Fibroblast of skin of scalp (primary cell): ENCODE measurements at places on chromosomes 6 and 20.

DNA sequence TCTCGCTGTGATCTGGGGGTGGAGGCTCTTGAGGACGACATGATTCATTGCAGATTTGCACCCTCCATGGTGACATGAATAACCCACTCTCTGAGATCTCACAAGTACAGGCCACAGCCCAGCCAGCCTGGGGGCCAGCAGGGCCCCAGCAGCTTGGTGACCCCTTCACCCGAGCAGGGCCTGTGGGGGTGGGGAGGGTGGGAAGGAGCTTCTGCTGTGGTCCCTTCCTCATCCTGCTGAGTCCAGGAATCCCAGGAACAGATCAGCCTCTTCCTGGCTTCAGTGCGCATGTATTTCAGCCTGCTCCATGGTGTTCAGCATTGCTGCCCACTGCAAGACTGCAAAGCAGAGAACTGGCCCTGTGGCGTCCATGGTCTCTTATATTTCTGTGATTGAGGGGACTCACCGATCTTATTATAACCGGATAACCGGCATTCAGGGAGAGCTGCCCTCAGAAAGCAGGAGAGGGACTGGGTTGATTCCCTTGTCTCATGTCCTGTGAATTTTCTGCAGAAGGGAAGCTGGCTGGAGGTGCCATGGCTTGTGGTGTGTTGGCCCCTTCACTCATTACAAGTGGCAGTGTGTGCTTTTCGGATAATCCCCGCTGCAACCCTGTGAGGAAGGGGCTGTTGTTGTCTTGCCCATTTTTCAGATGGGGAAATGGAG is 118.8 kb upstream of the FRMD1 start:
- no peak for DNase-seq

DNA sequence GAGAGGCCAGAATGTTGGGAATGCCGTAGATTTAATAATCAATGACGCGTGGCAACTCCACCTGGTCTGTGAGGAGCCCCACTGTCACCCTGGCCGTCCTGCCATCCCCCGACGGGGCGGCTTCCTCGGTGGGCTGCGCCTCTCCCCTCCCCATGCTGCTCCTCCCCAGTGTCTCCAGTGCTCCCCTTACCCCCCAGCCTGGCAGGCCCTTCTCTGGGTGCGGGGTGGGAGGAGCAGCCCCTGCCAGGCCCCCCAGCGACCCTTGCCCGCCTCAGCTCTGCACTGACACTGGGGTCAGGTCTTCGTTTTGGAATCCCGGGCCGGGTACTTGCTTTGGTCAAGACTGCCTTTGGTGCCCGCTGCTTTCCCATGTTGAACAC is 82.3 kb upstream of the FRMD1 start:
- no peak for DNase-seq

GRCh38 chr6:118386975-118387374 is 161.1 kb upstream of the PLN start:
- DNase-seq: no peak

DNA sequence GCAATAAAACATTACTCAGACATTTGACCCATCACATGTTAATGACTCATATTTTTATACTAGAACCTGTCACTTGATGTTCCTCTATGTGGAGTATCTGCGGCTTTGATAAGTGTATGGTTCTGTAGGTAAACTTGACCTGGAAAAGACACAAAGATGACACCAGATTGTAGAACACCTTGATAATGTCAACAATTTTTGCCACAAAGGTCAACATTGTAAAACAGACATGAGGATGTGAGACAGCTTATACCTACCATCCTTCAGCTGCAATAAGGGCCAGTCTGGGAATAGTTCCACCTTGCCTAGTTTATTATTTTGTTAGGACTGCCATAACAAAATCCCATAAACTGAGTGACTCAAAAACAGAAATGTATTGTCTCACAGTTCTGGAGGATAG is 202.4 kb downstream of the LMBRD1 start:
- no peak for DNase-seq

DNA sequence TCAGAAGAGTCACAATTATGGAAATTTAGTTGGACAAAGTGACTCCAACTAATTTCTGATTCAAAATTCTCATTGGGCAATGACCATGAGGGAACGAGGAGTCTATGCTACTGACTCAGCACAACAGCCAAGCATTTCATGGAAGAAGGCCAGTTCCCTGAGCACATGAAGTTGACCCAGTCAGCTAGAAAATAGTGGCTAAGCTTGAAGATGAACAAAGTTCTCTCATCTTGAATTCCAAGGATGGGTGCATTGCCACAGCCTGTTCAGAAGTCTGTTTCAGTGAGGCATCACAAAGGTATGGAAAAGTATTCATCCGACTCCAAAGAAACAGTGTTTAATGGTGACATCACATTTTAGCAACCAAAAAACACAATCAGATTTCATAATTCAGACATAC is 676.9 kb downstream of the HACE1 start:
- DNase-seq: peak; percentile 39

- peak; percentile 57 for DNase-seq
Observed at GRCh38 chr6:34390531-34391472, 1.7 kb downstream of the NUDT3 start.

- no peak for DNase-seq
Observed at GRCh38 chr6:128131566-128131965, 230.7 kb upstream of the THEMIS start.

DNA sequence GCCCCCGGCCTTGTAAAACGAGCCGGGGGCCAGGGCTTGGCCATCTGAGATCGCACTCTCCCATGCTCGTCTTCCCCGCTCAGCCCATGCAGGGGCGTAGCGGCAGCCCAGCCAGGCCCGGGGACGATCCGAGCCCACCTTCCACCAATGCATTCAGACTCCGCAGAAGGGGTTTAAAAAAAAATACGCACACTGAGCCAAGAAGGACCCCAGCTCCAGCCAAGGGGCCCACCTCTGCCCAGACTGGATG is 320 bp downstream of the GSTA4 start:
- no peak for DNase-seq

GRCh38 chr20:36051318-36052116 is 83.1 kb downstream of the CNBD2 start:
- no peak for DNase-seq

DNA sequence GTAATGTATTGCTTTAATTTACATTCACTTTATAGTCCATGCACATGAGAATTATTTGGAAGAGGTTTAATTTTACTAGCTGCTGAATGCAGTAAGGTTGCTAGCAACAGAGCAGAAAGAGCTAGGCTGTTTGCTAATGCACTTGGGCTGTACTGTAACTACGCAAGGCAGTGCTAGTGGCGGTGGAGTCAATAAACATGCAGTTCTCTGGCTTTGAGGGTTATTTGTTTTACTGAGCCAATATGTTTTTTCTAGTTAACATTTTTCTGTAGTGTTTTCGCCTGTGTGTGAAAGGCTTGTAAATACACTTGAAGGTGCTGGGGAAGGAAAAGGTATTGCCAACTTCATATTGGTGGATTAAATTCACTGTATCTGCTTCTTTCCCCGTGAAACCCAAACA is 112.8 kb downstream of the BTBD3 start:
- no peak for DNase-seq

DNA sequence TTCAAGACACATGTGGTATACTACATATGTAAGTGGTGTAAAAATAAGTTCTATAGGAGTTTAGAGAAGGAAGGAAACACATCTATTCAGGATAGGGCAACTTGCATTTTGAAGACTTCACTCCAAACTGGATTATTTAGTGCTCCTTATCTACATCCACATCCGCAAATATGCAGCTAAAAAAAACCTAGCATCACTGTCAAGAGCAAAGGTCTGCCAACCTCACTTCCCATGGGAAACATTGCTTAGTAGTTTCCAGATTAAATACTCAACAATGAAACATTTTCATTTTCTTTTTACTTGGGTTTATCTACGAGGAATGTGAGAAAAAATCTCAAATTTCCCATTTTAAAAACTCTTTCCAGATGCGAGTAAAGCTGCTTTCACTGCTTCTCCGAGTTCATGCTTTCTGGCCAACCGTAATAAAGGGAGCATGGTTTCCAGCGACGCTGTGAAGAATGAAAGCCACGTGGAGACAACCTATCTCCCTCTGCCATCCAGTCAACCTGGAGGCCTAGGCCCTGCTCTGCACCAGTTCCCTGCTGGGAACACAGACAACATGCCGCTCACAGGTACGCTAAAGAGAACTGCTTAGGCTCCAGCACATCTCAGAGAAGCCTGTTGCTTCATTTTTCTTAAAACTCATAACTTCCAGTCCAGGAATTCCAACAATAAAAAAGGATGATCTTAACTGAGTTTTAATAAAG is 48.2 kb downstream of the RFX6 start:
- DNase-seq: peak; percentile 15

- DNase-seq: peak; percentile 43
Observed at GRCh38 chr6:82270881-82271635, 23.5 kb upstream of the IBTK start.

- DNase-seq: peak; percentile 7
Observed at GRCh38 chr6:21478883-21479539, 114.5 kb upstream of the SOX4 start.

DNA sequence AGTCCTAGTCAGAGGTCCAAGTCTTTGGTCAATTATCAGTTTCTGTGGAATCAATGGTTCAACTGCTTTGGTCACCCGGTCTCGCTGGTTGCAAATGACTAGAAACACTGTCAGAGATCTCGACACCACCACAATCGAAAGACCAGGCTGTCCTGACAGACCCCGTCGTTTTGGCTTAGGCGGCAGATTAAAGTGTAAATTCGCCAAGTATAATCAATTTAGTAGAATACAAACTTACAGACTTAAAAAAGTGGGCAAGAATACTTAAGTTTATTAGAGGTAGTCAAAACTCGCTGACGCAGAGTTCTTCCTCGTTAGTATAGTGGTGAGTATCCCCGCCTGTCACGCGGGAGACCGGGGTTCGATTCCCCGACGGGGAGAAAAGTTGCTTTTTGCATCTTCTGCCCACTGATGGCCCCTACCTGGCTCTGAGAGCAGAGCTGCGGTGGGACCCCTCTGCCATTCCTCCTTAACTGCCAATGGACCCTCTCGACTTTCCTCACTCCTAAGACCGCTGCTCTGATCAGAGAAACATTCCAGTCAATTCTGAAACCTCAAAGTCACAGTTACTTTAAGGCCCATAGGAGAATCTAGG is 30.6 kb upstream of the ZNF184 start:
- DNase-seq: peak; percentile 78

DNA sequence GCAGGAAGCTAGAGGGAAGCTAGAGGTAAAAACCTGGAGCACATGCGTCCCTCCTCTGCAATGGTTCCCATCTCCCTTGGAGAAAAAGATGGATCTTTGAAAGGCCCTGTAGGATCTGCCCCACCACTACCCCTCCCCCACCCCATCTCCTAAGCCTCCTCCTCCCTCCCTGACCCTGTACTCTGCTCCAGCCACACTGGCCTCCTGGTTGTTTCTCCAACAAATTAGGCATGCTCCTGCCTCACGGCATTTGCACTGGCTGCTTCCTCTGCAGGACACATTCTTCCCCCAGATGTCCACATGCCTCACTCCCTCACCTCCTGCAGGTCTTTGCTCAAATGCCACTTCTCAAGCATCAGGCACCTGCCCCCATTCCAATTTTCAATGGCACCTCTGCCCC is 45.5 kb downstream of the UBE2V1 start:
- DNase-seq: no peak

DNA sequence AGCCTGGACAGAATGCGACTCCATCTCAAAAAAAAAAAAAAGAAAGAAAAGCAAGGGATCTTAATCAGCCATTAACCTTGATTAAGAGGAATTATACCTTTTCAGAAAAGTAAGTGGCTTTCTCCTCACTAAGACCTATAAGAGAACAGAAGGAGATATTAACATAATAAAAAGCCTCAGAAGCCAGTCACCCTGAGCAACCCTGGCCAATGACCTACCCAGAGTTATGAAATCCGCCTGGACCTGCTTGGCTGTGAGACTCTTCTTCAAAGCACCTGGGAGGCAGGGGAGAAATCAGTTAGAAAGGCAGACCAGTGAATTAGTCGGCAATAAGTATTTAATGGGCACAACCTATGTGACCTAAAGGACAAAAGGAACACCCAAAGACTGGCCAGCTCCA is 32.7 kb upstream of the C20orf203 start:
- no peak for DNase-seq

DNA sequence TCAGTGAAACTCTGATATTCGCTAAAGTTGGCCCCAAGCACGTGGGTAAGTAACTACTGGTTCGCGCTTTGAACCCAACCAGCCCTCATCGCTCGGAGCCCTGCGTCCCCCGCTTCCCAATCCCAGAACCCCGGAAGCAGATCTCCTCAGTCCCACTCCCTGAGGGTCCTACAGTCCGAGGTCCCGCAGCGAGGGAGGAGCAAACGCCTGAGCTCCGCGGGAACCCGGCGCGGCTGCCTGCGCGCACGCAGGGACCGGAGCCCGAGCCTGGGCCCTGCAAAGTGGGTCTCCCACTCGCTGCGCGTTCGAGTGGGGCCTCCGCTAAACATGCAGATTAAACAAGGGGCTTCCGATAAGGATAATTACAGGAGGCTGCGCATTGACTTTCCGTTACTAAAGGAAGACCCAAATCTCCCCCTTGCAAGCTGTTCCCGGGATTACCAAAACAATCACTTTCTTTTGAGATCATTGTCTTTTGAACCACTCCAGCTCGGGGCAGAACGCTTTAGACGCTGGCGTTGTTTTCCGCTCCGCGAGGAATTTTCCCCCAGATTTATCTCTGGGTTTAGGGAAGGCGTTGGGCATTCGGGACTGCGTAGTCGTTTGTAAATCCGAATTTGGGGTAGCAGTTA is 1.3 kb upstream of the VSX1 start:
- no peak for DNase-seq

DNA sequence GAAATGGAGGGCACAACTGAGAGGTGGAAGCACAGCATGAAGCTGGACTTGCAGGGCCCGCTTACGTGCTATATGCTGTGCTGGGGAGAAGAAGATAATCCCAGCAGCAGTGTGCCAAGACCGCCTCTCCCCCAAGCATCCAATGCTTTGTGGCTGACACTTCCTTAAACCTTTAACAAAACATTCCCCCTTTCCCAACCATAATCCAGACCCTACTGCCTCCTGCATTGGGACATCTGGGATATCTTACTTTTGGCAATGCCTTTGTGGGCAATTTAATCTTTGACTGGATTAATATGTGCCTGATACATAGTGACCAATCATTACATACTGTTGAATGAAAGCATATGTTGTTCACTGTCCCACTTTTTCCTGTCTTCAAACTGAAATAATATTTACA is 3.1 kb upstream of the TENT5A start:
- peak; percentile 83 for DNase-seq
